ENCODE measurements at places on chromosomes 16 and 17. TPM values are rescaled to one million over a fixed set of nuclear protein-coding genes. Genes with fewer than 3 reads are reported as not detected.

OR1A1 gene
- not detected for polyA plus RNA-seq

GGT6 gene
- polyA plus RNA-seq = 7.1 TPM

SDR42E1 gene
- 13.0 TPM for polyA plus RNA-seq

ACSM5 gene
- 4.9 TPM for polyA plus RNA-seq

NOG gene
- 1.1 TPM for polyA plus RNA-seq

IGF2BP1 gene
- 18.2 TPM for polyA plus RNA-seq

IRX5 gene
- polyA plus RNA-seq = 6.9 TPM

All from right renal cortex interstitium (tissue), 3 donors.